ENCODE measurements at places on chromosomes 4 and X.
A peak's percentile ranks its signal among the peaks of the same experiment; 100 is the strongest.

DNA sequence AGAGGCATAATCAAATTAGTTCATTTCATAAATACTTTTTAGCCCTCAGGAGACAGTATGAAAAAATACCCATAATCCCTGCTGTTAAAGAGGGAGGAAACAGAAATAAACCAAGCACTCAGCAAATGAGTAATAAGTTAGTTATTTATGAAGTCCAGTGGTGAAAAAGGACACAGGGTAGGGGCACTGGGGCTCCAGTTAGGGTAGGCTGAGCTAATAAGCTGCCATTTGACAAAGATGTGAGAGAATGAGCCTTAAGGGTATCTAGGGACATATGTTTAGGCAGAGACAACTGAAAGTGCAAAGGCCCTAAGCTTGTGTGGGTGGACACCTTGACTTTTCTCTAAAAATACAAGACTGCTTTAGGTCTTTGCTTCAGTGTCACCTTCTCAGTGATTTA, 94.4 kb downstream of the IL15 start:
- no peak for DNase-seq

DNA sequence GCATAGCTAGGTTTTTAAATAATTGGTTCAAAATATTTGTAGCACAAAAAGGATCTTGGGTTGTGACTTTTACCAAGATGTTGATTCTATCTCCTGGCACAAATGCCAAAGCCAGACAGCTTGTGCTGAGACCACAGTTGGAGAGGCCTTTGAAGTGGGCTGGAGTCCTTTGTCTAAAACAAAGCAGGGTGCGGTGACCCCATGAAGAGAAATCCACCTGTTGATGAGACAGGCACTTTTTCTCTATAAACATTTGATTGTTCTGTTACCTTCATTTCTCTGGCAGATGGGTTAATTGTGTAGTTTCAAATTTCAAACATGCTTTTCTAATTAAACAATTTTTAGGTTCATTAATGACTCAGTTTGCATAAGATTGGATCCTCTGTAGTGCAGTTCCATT, 56.7 kb downstream of the STOX2 start:
- DNase-seq: peak; percentile 11

GRCh38 chr4:158778156-158778711, 9.4 kb downstream of the FNIP2 start:
- no peak for DNase-seq

DNA sequence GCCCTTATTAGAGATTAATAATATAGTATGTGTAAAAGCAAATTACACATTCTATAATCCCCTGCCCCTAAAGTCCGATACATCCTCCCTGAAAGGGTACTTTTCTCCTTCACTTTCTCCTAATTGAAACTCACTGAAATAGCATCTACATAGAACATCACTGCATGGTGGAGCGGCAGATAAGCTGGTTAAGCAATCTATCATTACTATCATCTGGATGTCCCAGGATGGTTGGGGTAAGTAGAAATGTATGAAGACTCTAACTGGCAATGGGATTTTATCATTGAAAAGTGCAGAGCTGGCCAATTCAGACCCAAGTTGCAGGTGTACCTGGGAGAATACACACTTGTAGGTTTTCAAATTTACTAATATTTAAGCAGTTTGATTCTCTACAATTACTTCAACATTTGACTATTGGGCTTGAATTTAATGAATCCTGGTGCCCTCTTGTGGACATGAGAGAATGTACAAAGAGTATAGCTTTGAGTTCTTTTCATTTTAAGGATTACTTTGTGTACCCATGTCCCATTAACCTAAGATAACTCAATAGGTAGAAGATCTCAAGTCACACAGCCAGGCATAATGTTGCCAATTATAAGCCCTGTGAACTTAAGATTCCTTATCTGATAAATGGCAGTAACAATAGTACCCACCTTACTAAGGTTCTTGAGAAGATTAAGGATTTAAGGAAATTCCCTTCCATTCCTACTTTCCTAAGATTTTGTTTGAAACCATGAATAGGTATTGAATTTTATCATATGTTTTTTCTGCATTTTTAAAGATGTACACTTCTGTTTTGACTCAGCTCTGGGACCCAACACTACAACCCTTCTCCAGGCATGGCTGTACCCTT, 69.8 kb downstream of the SHROOM3 start:
- peak; percentile 32 for DNase-seq

DNA sequence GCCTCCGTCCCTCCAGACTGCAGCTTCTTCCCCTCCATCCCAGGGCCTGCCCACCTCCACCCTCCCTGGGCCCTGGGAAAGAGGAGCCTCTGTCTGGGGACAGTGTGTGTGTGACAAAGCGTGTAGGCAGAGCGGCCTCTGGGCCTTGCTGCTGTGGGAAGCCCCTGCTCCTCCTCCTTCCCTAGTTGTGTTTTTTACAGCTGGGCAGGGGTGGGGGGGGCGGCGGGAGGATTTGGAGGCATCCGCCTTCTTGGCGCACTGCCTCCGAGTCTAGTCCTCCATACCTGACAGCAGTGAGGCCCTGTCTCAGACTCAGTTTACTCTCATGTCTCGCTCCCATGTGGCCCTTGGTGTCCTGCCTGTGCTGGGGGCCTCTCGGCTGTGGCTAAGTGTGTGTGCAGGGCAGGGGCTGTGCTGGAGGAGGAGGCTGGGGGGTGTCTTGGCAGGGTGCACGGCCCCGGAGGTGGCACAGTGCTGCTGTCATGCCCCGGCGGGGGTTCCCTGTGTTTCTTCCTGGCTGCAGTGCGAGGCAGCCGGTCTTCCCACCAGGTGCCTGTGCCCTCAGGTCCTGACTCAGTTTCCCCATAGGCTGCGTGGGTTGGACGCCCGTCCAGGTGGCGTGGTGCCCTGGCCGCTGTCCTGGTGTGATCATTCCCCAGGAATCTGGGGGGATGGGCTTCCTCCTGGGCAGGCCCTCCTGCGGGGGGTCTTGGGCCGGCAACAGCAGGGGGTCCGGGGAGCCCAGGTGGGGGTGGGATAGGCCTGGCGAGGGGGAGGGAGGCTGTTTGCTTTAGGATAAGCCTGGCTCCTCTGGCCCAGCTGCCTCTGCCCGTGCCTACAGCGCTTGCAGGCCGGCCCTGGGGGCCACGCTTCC, 7.0 kb downstream of the FGFRL1 start:
- no peak for DNase-seq

GRCh38 chr4:188444500-188444899, 305.3 kb downstream of the TRIML1 start:
- no peak for DNase-seq

DNA sequence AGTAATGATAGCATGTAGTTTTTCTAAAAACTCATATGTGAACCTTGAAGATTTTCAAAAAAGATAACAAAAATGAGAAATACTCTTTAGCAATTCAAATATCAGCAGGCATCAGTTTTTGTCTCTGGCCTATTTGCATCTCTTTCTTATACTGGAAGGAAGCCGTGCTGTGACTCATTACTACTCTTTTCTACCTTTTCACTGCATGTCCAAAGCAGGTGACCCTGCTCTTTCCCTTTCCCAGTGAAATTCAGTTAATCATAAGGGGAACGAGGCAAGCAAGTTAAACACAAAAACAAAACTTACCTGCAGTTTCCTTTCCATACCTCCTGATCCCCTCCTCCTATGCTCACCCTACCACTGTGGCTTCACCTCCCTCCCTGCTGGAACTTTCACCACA, 9.3 kb downstream of the SPATA4 start:
- no peak for DNase-seq

DNA sequence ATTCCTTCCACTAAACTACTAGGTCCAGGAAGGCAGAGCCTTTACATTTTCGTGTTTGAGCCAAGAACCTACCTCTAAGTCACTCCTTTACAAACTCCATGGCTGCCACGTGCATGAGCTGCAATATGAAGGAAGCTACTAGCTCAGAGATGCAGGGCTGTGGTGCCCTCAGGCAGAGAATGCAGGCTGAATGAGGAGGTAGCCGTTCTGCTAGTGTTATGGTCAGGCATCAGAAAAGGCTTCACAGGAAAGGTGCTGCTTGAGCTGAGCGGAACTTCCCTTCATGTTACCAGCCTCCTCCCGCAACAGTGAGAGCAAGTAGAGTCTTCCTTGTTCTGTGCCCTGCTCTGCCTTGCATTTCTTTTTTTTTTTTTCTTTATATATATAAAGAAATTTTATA, 148.3 kb upstream of the PACRGL start:
- DNase-seq: no peak

GRCh38 chr4:171599628-171600027, 213.6 kb upstream of the GALNTL6 start:
- no peak for DNase-seq

- no peak for DNase-seq
These were observed 25.1 kb downstream of the SETD7 start for GRCh38 chr4:139530833-139531427.

DNA sequence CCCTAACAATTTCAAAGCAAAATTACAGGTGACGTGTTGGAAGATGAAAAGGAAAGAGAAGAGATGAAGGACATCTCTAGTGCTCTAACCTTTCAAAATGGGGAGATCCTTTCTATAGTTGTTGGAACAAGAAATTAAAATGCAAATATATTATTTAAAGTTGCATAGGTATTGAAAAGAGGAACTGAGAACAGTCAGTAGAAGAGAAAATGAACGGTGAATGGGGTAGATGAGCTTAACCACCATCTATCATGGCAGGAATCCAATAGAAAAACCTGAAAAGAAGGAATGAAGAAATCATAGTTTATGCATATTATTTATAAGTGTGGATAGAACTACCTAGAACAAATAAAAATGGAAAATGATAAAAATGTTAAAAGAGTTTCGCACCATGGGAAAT, 42.0 kb downstream of the ANXA5 start:
- DNase-seq: no peak

GRCh38 chrX:47618923-47619485, 653 bp downstream of the SYN1 start:
- DNase-seq: no peak

DNA sequence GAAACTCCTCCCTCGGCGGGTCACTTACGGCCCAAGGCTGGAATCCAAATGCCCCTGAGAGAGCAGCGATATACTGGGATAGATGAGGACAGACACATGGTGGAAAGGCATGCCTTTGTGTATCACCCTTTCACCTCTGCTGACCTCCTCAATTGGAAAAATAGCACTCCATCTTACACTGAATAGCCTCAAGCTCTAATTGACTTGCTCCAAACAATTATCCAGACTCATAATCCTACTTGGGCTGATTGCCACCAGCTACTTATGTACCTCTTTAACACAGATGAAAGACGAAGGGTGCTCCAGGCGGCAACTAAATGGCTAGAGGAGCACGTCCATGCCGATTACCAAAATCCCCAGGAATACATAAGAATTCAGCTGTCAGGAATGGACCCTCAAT, 1142.2 kb downstream of the ARAP2 start:
- no peak for DNase-seq

DNA sequence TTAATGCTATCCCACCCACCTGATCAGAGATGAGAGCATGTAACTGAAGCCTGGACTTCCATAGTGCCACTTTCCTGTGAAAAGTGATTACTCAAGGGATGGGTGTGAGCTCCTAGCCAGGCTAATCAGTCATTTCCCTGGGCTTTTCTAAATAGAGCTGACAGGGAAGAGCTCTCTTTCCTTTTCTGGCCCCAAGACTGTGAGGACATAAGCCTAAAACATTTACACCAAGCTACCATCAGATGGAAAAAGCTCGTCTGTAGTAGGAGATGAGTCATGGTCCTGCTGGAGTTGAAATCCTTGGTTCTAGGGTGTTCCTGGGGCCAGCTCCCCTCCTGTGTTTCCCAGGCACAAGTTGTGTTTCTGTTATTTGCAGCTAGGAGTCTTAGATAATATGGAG, 52.4 kb upstream of the NDP start:
- no peak for DNase-seq

DNA sequence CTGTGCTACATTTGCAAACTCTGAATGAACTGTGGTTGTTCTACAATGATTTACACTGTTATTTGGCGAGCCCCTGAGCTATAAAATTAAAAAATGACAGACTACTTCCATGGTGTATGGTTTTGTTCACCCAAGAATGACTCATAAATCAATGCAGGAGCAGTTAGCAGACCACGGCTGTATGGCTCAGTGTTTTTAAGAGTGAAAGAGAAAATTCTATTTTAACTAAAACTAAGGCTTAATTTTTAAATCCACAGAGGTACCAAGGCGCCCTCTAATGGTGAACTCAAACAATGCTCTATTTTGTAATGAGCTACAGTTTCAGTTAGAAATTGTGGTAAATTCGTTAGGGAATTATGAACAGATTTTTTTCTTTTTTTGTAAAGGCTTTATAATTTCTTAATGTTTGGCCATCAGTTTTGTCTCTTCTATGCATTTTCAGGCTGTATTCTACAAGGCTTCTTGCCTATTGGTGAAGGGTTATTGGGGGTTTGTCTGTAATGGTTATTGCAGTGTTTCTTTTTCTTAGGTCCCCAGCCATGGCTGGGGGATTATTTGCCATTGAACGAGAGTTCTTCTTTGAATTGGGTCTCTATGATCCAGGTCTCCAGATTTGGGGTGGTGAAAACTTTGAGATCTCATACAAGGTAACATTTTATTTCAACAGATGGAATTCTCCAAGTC, 32.5 kb downstream of the HMGB2 start:
- no peak for DNase-seq

DNA sequence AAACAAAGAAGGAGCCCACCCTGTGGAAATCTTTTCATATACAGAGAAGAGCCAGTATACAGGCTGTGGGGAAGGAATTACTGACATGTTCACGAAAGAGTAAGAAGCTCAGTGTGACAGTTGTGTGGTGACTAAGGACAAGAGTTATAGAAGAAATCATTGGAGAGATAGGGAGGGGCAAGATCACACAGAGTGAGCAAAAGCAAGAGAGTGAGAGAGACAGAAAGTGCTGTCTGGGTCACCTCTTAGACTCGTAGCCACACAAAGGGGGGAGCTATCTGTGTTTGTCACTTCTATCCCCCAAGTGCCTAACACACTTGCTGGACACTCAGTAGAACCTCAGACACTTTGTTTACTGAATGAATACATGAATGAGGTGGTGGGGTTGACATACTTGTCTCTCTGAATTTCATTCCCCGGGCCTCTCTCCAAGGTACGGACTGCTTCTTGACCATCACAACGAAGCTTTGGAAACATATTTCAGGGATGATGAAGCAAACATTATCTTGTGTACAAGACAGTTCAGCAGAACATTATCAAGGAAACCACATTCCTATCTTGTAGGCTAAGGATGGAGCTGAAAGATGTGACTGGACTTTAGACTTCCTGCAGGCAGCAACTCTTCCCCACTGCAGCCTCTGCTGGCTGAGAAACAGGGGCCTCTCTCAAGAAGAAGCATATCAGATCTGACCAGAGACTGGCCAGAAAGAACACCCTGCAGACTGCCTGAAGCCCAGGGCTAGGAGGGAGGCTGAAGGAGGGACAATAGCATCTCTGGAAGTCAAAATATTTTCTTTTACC, 168.2 kb downstream of the AMELX start:
- no peak for DNase-seq

DNA sequence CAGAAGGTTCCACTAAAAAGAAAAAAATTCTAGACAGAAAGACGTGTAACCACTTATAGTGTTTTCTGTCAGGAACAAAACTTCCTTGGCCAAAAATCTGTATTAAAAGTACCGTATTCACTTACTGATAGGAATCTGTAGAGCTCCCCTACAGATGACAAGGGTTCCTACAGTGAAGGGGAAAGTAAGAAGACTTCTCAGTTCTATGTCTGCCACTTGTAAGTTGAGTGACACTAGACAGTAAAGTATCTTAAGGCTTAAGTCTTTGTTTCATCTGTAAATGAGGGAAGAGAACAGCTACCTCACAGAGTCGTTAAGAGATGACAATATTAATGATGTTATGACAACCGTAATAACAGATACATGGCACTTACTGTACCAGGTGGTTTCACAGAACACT, 3.3 kb downstream of the COQ2 start:
- no peak for DNase-seq
